ENCODE measurements at places on chromosomes 1 and 21. TPM values are rescaled to one million over a fixed set of nuclear protein-coding genes. Genes with fewer than 3 reads are reported as not detected.
A peak's percentile ranks its signal among the peaks of the same experiment; 100 is the strongest.

The FAM177B gene
- total RNA-seq: 19.5 TPM

The CNKSR1 gene
- 46.8 TPM for total RNA-seq

DNA sequence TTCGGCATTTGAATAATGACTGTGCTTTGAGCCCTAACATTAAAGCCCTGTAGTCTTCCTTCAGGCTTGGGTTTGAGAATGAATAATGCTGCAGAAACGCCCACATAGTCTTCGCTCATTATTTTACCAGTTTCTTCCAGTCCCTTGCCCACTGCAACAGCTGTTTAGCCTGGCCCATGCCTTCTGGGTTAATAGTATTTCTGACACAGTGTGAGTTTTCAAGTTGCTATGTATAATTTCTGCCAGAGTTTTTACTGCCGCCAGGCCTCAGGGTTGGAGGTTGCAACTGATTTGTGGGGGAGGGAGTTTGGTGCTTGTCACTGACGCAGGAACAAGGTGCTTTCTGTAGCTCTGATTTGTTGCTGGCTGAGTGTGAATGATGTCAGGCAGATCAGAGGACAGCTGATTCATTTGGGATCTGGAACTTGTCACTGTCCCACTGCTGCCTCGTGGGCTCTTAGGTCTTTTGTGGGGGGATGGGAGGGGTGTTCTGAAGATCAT is 109.8 kb downstream of the MAST2 start:
- peak; percentile 81 for DNase-seq

DNA sequence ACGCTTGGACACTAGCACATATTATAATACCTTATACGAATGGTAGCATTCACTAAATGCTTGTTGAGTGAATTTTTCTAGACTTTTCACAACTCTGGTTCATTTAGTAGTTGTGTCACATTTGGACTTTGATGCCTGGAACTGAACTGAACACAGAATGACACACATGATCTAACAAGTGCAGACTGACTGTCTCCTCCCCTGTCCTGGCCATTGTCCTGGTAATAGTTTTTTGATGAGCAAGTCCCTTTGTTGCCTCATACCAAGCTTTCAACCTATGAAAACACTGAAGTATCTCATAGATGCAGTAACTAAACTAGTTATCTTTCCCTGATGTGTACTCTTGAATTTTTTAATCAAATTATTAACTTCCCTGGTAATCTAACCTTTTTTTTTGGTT is 66.4 kb downstream of the LRRC8D start:
- DNase-seq: no peak

DNA sequence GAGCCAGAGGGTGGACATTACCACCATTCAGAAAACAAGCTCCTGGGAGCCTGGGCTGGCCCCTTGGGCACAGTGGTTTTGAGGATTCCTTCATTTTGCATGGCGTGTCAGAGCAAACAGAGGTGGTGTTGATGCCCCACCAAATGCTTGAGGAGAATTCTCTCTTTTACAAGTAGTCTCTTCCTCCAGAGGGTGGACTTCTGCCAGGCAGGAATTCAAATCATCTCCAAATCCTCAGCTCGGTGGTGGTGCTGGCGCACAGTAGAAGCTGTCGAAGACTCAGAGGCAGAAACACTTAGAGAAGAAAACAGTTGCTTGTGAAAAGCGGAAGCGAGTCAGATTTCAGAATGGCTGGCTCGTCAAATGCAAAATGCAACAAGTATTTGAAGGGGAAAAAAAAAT is 3.4 kb upstream of the CHI3L1 start:
- no peak for DNase-seq

The VWA1 gene
- total RNA-seq: 43.5 TPM

DNA sequence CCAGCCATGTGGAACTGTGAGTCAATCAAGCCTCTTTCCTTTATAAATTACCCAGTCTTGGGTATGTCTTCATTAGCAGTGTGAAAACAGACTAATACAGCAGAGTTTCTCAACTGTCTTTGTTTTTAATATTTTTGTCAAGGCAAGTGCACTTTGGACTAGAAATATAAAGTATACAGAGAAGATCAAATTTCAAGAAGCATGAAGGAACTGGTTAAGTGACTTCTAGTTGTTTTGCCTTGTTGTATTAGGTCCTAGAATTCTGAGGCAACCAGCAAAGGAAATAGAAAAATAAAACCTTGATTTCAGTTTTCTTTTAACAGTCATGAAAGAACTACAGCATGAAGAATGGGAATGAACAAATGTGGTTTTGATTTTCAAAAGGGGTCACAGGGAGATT is 131.1 kb upstream of the PTGFR start:
- no peak for DNase-seq

- DNase-seq: no peak
Observed at GRCh38 chr1:156069490-156070455, 8.8 kb downstream of the RAB25 start.

The MROH7 gene
- total RNA-seq: 3.7 TPM

GRCh38 chr1:45820173-45820572 is 16.8 kb downstream of the MAST2 start:
- no peak for DNase-seq

The GBP3 gene
- total RNA-seq: 38.7 TPM

DNA sequence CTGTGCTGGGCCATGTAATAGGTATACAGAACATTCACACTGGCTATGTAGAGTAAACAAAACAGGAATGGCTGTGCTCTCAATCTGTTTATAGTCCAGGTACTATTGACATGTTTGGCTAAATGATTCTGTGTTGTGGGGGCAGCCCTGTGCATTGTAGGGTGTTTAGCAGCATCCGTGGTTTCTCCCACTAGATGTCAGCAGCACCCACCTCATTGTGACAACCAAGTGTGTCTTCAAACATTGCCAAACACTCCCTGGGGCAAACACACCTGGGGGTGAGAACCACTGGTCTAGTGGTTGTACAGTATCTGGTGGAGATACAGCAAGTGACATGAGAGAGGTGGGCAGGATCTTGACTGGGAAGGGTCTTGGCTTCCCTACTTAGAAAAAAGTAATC is 80.4 kb upstream of the SPATA6 start:
- no peak for DNase-seq

The RIPPLY3 gene
- total RNA-seq: 0.21 TPM

The NUP210L gene
- total RNA-seq: 0.11 TPM

The CATSPERE gene
- total RNA-seq: 0.27 TPM

The TEX38 gene
- not detected for total RNA-seq

The SLAMF8 gene
- total RNA-seq: 1.5 TPM

The ECM1 gene
- total RNA-seq: 6.3 TPM

The CD1D gene
- total RNA-seq: 7.9 TPM

The LYPD8 gene
- total RNA-seq: 40.8 TPM

- DNase-seq: no peak
Observed at GRCh38 chr1:63103682-63104081, 218.7 kb upstream of the FOXD3 start.

The UBR4 gene
- 114 TPM for total RNA-seq

DNA sequence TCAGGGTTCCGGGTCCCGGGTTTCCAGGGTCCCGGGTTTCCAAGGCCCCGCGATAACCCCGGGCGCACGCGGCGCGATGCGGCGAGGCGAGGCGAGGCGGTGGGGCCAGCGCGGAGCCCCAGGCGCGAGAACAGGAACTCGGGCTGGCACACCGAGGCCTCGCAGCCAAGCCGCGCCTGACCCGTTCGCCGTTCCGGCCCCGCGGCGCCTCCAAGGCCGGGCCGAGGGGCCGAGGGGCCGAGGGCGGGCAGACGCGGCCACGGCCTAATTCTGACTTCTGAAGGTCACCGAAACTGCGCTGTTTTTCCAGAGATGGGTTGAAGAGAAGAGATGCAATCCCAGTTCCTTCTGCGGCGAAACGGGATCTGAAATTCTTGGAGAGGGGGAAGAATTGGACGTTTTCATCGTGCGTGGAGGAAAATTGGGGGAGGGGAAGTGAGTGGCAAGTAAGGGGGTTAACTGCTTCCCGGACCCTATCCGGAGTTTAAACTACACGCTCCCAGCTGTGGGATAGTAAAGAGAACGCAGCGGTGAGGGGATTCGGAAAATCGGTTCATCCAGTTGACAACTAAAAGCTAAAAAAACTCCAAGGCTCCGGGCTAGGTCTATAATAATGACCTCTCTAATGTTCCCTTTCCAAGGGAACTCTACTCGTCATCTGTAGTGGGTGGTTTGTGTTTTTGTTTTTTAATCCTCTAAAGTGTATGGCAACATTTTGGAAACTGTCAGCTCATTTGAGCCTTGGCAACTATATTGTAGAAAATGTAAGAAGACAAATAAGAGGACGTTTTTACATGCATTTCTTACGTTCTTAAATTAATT is 8.2 kb downstream of the TBX15 start:
- no peak for DNase-seq

DNA sequence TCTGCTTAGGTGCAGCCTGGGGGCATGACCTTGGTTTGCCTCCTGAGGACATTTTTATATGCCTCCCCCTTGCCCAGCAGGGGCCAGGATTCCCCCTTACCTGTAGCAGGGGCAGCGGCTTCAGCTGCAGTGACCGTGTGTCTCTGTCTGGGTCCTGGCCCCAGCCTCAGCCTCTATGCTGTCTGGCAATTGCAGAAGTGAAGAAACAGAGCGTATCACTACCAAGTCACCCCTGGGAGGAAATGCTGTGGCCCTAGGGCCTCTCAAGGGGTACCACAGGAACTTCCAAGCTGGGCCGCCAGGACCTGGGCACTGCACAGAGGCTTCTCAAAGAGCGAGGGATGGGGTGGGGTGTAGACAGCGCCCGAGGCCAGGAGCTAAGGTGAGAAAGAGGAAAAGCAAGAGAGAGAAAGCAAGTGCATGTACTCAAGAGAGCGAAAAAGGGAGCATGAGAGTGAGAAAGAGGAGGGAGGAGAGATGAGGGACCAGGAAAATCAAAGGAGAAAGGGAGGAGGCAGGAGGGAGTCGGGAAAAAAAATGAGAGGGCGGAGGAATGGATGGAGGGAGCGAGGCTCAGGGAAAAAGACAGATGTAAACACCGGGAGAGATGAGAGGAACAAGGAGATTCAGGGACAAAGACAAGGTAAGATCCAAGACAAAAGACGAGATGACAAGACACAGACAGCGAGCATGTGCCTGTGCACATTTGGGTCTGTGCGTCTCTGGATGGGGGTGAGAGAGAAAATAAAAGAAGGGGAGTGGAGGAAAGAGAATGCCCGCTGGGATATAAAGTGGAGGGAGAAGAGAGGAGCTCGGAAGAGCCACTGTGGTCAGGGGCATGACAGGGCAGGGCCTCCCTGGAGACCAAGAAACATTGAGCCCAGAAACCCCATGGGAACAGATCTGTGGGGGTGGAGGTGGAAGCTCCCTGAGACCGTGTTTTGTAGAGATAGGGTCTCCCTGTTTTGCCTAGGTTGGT is at the start of gene PTAFR:
TSS of gene PTAFR (minus strand) at position 199 of the 979 bp plus-strand sequence. CDS start 25,669 bp downstream, outside the sequence.
- no peak for DNase-seq

- peak; percentile 75 for DNase-seq
Observed at GRCh38 chr1:20361805-20362381, 71.2 kb downstream of the VWA5B1 start.

DNA sequence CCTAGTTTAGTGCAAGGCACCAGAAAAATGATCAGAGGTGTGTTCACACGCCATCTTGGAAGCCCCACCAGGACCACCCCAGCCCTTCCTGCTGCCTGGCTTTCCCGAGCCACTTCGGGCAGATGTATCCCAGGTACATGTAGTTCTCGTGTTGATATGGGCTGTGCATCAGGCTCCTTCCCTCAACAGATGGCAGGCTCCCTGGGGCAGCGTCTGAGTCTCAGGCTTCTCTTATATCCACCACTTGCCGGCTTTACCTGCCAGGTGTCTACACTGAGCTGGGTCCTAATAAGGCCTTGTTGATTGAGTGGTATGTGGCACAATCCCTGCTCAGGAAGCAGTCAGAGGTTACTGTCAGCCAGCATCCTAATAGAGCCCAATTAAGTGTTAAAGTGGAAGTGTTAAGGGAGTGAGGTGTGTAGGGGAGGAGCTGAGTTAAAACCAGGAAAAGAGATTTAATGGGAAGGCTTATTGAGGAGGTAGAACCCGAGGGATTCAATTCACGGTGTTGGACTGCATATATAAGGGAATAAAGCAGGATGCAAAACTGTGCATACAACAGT is 8.5 kb downstream of the GPA33 start:
- DNase-seq: no peak

The SPAG17 gene
- not detected for total RNA-seq

- DNase-seq: no peak
Observed at GRCh38 chr1:90201467-90202358, 206.8 kb downstream of the ZNF326 start.

GRCh38 chr21:17519965-17520609 is 7.2 kb downstream of the CXADR start:
- no peak for DNase-seq

GRCh38 chr1:101463195-101463594 is 226.4 kb downstream of the S1PR1 start:
- no peak for DNase-seq

The HRNR gene
- not detected for total RNA-seq
